NCI-H460 (cell line): ENCODE measurements at places on chromosomes 5 and 9. TPM values are rescaled to one million over a fixed set of nuclear protein-coding genes. Genes with fewer than 3 reads are reported as not detected.

IFNA17 gene
- total RNA-seq: not detected in 2 replicates

PCDHGA12 gene
- total RNA-seq: 0.20 and 0.42 TPM in 2 replicates

DNA sequence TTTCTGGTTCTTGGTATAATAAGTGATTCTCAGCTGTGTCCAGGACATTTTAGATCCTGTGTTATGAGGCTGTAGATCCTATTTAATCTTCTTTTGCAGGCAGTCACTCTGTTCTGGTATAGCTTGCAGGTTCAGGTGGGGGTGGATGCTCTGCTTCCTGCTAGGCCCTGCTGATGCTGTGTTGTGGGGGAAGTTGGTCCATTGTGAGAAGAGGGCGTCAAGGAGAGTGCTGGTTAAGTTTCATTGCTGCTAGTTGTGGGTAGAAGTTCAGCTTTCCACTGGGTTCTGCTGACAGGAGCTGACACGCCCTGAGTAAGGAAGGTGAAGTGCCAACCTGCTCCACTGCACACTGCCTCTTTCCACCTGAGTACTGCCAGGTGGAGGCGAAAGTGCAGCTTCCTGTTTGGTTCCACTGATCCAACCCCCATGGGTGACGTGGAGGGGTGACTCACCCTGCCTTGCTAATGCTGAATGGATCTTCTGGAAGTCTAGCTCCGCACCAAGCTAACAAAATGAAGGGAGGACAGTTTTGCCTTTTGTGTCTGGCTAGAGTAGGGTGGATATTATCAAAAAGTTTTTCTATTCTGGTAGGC, 16.3 kb downstream of the NMRK1 start:
- no peak for DNase-seq

DNA sequence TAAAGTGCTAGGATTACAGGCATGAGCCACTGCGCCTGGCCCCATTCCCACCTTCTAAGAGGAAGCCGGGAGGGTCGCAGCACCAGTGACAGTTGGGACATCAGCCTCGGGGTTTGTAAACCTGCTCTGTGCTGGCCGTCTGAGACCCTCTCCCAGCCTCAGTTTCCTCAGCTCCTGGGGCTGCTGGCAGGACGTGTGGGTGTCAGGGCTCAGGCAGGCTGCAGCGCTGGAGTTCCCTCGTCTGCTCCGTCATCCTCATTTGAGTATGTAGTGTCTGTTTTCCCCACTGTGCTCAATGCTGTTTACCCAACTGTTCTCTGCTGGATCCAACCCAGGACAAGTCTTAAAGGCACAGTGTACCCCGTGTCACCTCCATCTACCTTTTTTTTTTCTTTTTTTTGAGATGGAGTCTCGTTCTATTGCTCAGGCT, 2.0 kb upstream of the NINJ1 start:
- no peak for DNase-seq

- DNase-seq: no peak
Measured at GRCh38 chr9:90616806-90617205, 25.8 kb downstream of the DIRAS2 start.

- DNase-seq: no peak
Measured at GRCh38 chr9:94806307-94806893, 79.9 kb downstream of the AOPEP start.

DNA sequence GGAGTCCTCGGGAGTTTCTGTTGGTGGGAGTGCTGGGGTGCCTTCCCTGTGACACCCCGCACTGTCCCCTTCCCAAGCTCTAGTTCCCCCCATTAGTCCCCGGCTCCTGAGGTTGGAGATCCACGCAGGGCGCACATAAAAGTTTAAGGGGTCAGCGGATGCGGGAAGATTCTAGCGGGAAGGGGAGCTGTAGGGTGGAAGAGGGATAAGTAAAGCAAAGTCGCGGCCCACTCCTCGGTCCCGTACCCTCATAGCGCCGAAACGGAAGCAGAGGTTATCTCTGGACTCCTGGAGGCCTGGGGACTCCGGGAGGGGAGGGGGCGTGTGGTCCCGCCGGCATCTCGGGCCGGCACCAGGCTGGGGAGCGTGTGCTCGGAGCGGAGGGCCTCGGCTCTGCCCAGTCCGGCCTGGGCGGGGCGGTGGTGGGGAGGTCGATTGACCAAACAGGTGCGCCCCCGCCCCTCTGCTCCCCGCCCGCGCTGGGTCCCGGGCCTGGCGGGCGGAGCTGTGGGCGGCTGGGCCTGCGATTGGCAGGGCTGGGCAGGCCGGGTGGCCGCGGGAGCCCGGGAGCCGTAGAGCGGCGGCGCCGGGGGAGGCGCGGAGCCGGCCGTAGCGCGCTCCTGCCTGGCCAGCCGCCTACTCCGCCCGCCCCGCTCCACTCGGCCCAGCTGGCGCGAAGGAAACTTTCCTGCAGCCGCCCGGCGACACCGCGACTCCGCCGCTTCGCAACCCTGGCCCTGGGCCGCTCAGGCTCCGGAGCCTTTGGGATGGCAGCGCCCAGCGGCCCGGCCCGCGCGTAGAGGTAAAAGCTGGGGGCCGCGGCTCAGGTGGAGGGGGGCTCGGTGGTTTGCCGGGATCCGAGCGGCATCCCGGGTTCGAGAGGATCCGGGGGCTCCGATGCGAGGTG, 52.2 kb upstream of the DAB2IP start:
- no peak for DNase-seq

MEIKIN gene
- total RNA-seq: not detected in 2 replicates

DNA sequence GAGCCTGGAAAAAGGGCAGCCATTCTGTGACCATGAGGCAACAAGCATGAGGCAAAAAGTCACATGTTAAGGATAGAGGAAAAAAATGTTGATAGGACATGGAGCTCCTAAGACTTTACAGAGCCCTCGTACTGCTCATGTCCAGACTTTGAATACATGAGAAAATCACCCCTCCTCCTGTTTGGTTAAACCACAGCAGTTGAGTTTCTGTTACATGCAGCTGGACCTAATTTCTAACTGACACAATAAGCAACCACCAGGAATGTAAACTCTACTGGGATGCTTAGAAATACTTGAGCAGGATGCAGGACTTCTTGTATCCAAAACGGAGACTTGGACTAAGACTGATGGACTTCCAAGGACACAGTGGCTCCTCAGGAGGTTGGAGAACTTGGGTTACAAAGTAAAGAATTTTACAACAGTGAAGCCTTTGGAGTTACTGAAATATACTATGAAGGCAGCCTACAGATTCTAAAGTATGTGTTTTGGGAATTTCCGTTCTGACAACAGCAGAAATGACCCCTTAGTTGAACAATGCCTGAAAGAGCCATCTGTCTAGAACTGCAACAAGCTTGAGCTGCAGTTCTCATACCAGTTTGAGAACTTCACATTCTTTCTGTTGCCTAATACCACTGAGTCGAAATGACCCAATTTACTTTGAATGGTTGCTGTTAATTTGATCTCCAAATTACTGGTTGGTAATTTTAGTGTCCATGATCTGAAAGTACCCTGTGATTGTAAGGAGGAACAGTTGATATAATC, 268.9 kb downstream of the PIK3R1 start:
- DNase-seq: no peak

DNA sequence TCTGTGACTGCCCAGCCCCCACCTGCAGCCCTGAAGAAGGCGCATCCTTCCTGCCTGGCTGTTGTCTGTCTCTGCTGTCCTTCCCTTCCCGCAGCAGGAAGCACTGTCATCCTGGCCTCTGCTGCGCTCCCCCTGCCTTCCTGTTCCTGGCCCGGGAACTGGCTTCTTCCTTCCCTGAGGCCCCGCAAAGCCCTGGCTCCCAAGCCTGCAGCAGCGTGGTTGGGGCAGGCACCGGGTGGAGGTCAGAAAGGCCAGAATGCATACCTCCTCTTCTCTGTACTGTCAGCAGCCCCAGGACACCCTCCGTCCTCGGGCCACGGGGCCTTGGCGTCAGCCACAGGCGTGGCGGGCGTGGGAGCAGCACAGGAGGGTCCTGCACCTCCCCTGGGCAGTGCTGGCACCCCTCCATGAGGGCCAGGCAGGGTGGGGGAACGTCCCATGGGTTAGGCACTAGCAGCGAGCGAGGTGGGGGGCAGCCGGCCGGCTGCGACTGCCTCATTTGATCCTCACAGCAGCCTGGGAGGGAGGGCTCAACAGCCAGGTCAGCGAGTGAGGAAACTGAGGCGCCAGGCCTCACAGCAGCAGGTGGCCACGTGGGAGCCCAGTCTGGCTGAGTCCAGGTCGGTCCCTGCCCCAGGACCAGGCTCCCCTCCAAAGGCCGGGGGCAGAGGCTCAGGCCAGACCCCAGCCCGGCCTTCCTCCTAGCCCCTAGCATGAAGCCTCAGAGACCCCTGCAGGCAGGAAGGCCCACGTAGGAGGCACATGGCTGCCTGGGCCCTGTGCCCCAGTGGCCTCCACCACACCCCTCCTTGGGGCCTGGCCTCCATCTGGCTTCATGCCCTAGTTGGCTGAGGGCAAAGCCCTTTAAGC, 9.4 kb downstream of the FLT4 start:
- no peak for DNase-seq

LSM11 gene
- total RNA-seq: 4.9 and 6.2 TPM in 2 replicates

- DNase-seq: no peak
Measured at GRCh38 chr5:65446682-65447081, 35.0 kb downstream of the ADAMTS6 start.

- DNase-seq: no peak
Measured at GRCh38 chr5:65009207-65009606, 240.5 kb downstream of the CWC27 start.

- DNase-seq: no peak
Measured at GRCh38 chr9:95157481-95158151, 159.9 kb downstream of the FANCC start.

DNA sequence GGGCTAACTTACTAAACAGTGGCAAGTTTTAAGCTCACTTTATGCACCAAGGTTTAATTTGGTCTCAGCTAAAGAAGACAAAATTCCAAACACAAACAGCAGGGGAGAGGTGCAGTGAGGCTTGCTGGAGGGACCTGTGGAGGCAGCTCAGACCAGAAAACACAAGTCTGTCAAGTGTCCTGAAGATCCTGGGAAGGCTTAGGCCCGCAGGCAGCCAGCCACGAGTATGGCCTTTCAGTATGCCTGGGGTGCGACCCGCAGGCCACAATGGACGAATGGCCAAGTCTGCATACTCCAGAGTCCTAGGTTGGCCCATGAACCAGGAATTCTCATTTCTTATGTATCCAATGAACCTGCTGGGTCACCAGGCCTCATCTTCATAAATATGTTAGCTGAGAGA, 9.3 kb downstream of the CCNI2 start:
- DNase-seq: no peak

- no peak for DNase-seq
Measured at GRCh38 chr5:151770383-151771258, 1.1 kb upstream of the G3BP1 start.

LECT2 gene
- total RNA-seq: not detected in 2 replicates

DMRT2 gene
- total RNA-seq: not detected in 2 replicates

DNA sequence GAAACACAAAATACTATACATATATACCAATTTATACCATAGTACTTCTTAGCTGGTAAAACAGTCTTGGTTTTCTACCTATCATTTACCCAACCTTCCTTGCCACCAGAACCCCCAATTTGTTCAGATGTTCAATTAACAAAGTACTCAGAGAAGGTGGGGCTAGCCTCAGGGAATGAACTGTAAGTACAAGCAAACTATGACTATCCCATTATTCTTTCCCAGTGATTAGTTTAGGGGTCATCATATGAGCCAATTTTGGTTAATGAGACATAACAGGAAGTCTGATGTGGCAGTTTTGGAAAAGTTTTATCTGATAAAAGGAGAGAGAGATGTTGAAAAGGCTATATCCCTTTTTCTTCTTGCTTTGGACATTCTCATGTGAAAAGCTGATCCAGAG, 125.8 kb downstream of the DTWD2 start:
- DNase-seq: no peak

LRRC19 gene
- total RNA-seq: not detected in 2 replicates

DNA sequence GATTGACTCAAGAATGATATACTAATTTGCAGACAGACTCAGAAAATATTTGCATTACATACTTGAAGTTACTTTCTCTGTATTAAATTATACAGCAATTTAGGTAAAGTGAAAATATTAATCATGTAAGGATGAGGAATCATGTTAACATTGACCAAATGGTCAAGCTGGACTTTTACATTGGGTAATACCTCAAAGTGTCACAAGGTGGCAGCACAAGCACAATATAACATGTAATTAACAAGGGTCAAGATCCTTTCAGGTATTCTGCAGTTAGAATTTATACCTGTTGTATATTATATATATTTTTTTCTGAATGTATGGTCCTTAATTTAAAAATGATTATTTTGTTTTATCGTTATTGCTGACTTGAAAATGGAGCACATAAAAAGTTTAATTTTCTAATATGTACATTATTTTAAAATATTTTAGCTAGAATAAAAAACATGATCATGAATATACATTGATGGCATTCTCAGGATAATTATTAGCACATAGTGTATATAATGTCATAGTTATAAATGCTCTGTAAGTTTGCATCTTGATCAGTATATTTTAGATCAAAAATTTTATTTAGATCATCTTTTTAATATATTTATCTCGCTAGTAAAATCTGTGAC, 8.6 kb downstream of the HAPLN1 start:
- peak; percentile 62 for DNase-seq

DNA sequence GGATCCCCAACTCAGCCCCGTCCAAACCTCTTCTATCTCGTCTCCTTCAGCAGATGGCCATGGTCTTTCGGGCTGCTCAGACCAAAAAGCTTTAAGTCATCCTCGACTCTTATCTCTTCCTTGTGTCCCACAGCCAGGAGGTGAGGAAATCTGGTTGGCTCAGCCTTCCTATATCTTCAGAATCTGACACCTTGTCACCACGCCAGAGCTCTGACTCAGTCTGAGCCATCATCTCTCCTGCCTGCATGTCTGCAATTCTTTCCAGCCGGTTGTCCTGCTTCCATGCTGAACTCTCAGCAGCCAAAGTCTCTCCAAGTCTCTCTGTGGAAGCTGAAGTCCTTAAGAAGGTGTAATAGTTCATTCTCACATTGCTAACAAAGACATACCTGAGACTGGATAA, 419.3 kb upstream of the ADAMTS16 start:
- peak; percentile 6 for DNase-seq

RNF183 gene
- 0.32 TPM in 1 of 2 replicates, not detected in the other for total RNA-seq

GRCh38 chr5:138648841-138649240, 73.6 kb upstream of the HSPA9 start:
- DNase-seq: no peak

TMEM232 gene
- total RNA-seq: 0.84 and 2.0 TPM in 2 replicates

GRCh38 chr5:38736089-38736488, 109.7 kb upstream of the OSMR start:
- DNase-seq: no peak

GTF3C4 gene
- total RNA-seq: 18.3 and 20.0 TPM in 2 replicates
